ENCODE measurements at places on chromosomes 1 and 21.

DNA sequence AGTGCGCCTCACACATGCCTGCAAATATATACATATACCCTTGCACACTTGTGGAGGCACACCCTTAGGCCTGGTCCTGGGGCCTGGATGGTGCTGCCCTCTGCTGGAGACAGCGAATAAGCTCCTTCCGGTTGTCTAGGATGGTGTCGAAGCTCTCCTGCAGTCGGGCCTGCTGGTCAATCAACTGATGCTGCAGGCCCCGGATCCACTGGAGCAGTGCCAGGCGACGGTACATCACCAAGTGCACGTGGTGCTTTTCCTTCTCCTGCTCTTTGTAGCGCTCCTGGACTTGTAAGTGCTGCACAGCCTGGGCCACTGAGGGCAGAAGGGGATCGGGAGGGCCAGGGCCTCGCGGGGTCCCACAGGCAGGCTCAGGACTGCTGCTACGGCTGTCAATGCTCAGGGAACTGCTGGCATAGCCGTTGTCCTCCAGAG lies 3.1 kb downstream of the C1orf216 start:
- DNase-seq = peak; percentile 79

DNA sequence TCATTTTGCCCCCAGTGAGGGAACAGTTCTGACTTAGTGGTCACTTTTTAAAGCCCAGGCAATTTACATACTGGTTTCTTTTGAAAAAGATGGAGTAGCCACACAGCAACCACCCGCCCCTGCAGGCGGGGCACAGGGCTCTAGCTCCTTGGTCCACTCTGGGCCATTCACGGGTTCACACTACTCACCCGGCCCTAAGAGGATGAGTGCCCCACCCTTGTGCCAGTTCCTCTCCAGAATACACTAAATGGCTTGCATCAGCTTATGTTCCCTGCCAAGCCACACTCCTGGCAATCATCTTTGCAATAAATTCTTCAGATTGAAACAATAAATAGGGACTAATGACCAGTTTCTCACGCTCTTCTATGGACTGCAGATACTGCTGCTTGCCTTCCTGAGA lies 15.7 kb upstream of the ATP13A2 start:
- DNase-seq = no peak

- no peak for DNase-seq
Measured at GRCh38 chr1:195715652-195716051, 892.6 kb downstream of the KCNT2 start.

GRCh38 chr1:67969446-67969845 lies 81.0 kb downstream of the DIRAS3 start:
- no peak for DNase-seq

GRCh38 chr1:91752324-91752723 lies 133.6 kb downstream of the TGFBR3 start:
- no peak for DNase-seq

DNA sequence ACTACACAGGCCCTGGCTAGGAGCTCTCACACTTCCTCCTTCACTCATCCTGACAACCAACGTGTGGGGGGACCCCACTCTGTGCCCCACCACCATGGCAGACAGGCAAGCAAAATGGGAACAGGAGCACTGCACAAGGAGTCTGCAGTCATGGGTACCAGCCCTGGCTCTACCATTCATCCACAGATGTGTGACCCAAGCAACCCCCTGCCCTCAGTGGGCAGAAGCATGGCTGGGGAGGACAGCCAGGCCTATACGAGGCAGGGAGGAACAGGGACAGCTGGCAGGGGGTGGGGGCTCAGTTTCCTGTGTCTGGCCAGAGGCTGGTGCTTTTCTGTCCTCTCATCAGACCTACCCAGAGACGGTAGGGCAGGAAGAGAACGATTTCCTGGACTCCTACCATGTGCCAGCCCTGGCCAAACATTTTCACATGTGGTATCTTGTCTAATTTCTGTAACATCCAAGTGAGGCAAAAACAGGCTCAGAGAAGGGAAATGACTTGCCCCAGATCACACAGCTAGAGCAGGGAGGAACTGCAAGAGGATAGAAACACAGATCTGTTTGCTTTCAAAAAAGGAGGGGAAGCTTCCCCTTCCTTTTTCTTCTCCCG lies 178.0 kb downstream of the HIVEP3 start:
- DNase-seq = no peak

DNA sequence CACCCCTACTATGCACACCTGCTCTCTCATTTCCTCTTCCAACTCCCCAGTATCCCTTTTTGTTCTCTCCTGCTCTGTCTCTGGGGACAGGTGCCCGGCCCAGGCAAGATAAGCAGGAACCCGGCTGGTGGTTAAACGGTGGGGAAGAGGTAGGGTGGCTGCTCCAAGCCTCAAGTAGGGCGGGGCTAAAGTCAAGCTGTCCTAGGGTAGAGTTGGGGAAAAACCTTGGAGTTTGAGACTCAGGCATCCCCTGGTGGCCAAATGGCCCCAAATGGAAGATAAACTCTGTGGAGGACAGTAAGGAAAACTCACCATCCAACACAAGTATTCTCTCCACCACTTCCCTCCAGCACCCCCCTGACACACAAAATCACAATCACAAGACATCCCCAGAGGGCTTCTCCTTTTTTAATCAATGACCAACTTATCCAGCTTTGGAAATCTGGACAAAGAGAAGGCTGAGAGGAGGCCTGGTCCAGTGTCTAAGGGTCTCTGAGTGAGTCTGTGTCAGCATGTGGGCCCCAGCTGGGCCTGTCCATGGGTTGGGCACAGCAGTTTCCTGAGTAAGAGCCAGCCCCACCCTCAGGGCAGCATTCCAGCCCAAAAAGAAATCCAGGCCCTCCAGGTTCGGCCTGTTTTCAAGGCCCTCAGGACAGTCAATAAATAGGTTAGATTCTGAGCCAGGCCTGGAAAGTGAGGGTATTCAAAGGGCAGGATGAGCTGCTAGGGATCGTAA lies 9.8 kb downstream of the POMGNT1 start:
- DNase-seq = no peak

DNA sequence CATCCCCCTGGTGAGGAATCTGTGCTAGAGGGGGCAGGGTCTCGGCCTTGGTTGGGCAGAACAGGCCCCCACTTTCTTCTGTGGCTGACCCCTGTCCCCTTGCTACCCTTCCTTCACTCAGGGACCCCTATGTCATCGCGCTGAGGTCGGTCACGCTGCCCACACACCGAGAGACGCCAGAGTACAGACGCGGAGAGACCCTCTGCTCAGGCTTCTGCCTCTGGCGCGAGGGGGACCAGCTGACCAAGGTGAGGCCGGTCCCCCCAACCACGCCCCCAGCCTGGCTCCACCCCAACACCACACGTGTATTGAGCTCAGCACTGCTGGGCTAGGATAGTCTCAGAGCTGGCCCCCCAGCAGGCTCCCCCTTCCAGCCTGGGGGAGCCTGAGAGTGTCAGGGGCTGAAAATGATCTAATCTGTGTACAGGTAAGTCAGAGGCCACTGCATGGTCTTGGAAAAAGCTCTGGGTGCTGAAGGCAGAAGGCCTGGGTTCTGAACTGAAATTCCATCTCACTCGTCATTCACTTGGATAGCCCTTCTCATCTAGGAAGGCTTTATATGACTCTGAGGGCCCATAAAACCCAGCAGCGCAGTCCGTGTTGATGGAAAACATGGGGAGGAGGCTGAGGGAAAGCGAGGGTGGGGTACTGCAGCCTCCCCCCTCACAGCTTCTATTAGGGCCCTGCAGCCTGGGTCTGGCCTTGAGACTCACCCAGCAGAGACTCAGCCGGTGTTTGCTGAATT lies 15.3 kb downstream of the FAM151A start:
- no peak for DNase-seq

DNA sequence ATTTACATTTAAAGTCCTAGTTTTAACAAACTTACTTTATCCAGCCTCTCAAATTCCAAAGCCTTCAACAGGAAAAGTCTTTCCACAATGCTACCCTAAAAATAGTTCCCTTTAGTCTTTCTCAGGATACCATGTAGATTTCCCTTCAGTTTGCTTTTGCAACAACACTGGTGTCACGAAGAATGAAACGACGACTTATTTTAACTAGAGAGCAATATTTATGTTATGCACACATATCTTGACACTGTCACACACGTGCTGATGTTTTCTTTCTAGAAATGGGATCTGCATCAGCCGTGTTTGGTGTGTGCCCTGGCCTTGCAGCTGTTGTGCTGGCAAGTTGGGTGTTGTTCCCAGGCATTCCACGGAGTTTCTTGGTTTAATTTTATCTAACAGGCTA lies 75.5 kb downstream of the SIPA1L2 start:
- DNase-seq = no peak

GRCh38 chr1:9615316-9616063 lies 26.8 kb downstream of the TMEM201 start:
- DNase-seq = peak; percentile 34

- DNase-seq = no peak
Measured at GRCh38 chr1:174232761-174233160, 73.4 kb downstream of the RABGAP1L start.

DNA sequence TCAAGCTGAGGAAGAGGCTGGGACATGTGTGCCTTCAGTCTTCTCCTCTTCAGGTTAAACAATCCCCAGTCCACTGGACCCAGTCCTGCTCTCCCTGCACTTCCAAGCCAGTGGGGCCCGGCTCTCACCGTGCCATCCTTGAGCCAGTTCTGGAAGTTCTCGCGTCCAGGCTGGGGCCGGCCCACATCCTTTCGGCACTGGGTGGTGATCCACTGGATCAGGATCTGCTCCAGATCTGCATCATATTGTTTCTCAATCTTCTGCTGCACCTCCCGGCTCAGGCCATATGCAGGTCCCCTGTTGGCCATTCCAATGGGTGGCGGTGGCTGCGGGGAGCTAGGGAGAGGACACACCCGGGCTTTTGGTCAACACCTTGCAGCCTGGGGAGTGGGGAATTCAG lies 5.1 kb downstream of the TAGLN2 start:
- no peak for DNase-seq

DNA sequence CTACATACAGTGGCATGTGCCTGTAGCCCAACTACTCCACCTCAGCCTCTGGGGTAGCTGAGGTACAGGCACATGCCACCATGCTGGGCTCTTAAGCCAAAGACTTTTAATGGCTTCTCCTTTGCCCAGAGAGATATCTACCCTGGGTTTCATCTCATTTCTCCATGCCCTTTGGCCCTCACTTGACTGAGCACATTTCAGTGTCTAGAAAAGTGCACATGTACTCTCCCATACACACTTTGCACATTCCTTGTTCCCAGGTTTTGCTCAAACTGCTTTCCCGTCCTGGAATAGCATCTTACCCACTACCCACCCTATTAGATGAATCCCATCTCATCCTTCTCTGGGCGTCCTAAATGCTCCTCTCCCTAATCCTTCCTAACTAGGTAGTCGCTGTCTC lies 10.2 kb upstream of the RXRG start:
- no peak for DNase-seq

GRCh38 chr1:240232530-240232929 lies 140.8 kb downstream of the FMN2 start:
- no peak for DNase-seq

DNA sequence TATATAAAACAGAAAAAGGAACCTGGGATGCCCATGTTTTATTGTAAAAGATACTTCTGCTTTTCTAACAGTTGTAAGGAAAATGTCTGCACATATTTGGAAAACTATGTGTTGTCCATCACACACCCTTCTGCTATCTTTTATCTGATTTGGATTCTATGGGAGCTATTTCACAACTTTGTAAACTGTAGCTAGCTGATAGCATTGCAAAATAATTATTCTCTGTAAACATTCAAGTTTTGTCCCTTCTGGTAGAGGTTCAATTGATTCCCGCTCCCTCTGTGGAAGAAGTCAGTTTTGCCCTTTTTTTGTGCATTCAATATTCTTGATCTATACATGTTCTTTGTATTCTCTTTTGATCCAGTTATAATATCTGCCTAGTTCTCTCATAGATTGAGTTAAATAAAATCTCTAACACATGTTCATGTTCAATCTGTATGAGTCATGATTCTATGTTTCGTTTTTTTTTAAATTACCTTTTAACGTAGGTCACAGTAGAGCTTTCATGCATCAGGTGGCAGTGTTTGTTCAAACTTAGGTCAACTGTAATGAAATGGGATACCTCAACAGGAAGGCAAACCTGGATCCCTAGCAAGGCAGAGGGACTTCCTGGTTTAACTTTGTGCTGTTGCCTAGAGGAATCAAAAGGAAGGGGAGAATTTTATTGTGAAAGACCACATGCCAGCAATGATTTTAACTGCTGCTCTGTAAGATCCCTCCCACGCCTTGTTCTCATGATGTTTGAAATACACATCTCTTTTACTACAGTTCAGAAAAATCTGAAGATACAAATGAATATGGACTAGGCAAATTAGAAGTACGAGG lies 26.0 kb upstream of the BCL9 start:
- no peak for DNase-seq

DNA sequence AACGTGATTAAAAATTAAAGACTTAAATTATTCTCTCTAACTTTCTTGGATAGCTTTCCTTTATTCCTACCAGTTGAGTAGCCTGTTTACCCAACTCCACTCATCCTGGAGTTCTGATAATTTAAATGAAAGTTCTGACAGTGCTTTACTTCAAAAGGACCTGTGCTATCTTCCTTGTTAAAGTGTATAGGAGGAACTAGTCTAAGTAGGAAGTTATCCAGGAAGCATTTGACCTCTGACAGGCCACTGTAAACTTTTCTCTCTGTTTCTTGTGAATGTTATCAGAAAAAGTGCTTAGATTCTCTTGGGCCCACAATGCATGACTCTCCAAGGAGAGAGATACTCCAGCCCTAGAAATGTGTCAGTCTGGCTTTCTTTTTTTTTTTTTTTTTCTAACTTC lies 9.2 kb downstream of the UAP1 start:
- no peak for DNase-seq

DNA sequence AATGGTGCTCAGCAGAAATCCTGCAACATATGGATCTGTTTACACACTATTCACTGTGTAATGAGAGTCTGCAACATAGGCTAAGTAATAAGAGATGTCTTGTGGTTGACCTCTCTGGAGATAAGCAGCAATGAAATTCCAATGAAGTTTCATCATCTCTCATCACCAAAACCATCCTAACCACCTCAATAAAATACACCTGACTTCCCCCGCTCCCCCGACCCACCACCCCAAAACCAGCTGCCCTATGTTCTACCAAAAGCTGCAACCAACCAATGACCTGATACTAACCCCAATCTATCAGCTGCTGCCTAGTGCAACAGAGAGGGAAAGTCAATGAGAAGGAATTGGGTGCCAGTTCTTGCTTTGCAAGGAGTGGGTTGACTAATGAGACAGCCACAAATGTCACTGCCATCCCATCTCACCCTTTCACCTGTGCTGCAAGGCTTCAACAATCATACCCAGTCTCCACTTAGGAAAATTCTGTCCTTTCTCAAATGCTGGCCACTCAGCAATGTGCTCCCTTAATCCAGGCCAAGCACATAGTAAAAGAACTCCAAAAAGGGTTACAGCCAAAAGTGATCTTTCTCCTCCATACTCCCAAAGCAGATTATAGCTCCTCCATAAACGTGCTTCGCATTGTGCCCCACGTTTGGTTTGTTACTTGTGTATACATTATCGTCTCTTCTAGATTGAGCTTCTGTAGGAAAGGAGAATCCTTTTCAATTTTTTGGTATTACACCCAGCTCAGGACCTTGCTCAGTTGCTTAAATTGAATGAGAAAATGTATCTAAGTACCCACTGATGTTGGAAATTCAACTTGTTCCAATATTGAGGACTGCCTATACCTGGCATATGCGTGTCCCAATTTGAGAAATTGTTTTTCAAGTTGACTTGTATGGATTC lies 29.0 kb downstream of the MRPL39 start:
- no peak for DNase-seq
